ENCODE measurements at places on chromosomes 1 and 21.

DNA sequence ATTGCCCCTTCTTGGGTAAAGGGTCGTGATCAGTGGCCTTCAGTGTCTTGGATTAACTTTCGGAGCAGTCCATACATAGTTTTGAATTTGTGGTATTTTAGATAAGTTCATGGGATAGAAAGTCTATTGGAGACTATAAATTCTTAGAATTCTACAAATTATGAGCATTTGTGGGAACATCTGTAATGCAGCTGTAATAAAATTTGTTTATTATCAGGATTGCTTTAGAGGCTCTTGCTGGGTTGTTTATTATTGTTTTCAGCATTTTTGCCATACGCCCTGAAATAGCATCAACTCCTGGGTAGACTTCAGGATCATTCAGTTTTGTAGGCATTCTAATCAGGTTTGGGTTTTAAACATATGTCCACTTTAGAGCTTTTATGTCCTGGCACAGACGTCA, 16.1 kb downstream of the LAMC1 start:
- DNase-seq = no peak

DNA sequence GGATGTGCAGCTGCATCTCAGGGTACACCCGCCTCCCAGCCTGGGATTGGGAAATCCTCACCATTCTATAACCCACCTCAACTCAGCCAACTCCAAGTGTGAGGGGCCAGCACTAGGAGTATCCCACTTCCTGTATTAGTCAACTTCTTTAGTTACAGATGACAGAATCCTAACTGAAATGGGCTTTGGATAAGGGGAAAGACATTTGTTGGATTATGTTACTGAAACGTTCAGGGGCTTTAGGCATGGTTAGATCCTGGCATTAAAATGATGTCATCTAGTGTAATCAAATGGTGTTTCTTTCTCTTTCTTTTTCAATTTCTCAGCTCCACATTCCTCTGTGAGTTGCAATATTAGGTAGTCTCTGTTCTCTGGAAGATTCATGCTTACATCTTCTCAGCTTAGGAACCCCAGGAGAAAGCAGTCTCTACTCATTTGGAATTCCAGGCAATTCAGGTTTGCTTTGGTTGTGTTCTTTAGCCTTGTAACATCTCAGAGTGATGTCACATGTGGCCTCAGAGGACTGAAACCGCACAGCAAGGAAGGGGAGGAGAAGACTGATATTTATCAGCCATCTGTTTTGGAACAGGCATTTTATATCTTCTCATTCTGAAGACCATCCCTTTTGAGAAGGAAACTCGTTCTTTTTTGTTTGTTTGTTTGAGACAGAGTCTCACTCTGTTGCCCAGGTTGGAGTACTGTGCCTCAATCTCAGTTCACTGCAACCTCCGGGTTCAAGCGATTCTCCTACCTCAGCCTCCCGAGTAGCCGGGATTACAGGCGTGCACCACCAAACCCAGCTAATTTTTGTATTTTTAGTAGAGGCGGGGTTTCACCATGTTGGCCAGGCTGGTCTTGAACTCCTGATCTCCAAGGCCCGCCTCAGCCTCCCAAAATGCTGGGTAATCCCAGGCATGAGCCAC, 18.9 kb upstream of the TMEM54 start:
- DNase-seq = peak; percentile 31

- DNase-seq = peak; percentile 61
Observed at GRCh38 chr1:150484861-150485260, 2.4 kb upstream of the TARS2 start.

- peak; percentile 49 for DNase-seq
Observed at GRCh38 chr1:206498685-206499084, 8.6 kb upstream of the RASSF5 start.

- DNase-seq = peak; percentile 49
Observed at GRCh38 chr1:10399444-10399941, 629 bp downstream of the PGD start.

GRCh38 chr1:68521286-68521685, 24.4 kb upstream of the DEPDC1 start:
- no peak for DNase-seq

DNA sequence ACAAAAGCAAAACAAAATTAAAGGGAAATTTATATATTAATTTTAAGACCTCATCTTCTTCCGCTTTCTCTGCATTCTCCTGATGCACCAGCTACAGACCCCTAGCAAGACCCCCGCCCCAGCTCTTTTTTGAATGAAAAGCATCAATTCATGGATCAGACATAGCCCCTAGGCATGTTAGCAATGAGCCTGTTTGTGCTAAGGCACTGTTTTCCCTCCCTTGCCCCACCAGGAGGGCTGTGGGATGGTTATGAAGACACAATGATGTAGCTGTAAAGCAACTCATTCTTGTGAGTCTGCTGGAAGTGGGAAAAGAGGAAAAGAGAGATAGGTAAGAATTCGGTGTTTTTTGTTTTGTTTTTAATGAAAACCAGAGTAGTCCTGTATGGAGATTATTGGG, 88.5 kb upstream of the ZBTB18 start:
- no peak for DNase-seq

DNA sequence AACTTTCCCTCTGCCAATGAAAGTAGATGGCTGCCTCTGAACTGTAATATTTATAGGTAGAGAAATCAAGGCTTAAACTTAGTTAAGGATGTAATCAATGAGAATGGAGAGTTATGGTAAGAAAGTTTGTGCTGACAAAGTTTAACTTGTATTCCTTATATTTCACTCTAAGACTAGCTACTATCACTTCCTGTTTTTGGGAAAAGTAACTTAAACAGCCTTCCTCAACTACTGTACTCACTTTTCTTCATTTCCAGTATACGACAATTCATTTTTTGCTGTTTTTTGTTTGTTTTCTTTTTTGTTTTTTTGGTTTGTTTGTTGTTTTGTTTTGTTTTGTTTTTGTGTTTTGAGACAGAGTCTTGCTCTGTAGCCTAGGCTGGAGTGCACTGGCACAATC, 3.7 kb downstream of the RGS18 start:
- DNase-seq = no peak

DNA sequence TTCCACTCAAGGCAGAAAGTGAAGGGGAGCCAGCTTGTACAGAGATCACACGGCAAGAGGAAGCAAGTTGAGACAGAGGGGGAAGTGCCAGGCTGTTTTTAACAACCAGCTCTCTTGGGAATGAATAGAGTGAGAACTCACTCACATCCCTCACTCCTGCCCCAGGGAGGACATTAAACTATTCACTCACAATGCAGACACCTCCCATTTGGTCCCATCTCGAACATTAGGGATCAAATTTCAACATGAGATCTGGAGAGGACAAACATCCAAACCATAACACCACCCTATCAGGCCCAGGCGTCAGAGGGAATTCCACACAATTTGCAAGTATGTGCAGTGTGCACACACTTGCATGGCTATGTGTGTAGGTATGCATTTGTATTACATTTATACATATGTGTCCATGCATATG, 62.7 kb downstream of the DMAP1 start:
- DNase-seq = no peak

- no peak for DNase-seq
Observed at GRCh38 chr1:36178471-36179219, 22.7 kb downstream of the MAP7D1 start.

DNA sequence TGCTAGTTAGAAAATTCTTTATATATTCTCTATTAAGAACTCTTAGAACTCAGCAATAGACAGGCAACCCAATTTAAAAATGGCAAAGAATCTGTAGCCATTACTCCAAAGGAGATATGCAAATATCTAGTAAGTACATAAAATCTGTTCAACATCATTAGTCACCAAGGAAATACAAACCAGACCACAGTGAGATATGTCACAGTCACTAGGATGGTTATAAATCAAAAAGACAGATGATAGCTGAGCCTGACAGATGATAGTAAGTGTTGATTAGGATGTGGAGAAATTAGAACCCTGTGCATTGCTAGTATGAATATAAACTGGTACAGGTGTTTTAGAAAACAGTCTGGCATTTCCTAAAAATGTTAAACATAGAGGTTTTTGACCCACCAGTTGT, 26.6 kb downstream of the SRSF11 start:
- no peak for DNase-seq

GRCh38 chr1:199150756-199151155, 511.9 kb downstream of the PTPRC start:
- no peak for DNase-seq

- no peak for DNase-seq
Observed at GRCh38 chr1:215475796-215476481, 91.2 kb upstream of the KCTD3 start.

DNA sequence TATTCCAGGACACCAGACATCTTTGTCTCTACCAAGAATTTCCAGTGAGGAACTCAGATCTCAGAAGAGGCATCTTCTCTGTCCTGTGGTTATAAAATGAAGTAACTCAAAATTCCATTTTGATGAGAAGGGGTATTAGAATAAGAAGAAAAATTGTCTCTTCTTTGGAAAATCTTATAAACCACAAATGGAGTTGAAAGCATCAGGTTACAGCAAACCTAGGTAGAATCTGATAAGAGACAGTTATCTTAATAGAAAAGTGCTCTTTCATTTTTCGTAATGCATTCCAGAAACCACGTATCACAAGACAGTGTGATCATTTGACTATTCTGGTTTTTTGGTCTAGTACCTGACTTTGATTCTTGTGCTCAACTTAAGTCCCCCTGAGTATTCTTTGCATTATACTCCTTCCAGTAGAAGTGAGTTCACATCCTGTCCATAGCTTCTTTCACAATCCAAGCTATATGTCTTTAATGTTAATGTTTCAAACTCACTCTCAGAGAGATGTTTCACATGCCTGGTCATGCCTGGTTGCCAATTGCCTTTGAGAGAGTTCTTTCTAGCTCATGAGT, 120.9 kb upstream of the PRDX6 start:
- no peak for DNase-seq

DNA sequence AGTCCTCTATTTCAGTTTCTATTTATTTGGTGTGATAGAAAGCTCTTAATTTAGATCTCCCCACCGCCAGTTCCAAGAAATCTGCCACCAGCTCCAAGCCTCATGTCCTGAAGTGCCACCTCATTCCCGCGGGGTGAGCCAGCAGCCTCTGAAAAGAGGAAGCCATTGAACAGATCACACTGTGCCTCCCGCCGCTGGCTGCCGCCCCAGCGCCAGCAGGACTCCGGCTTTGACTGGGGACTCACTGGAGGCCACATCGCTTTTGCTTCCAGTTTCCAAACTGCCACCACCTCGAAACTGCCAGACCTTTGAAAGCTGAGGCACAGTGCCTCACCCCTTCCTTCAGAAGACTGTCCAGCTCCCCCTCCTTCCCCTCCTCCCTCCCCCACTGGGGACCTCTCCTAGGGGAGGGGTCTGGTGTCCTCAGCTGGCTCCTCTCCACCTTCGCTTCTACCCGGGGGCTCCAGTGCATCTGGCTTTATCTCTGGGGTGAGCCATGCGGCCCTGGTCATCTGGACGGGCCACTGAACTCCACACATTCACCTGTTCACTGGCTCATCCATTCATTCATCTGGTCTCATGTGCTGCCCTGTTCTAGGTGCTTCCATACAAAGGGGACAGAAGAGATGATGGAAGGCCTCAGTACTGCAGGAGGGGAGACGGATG, 58.9 kb downstream of the VPS26C start:
- DNase-seq = no peak

GRCh38 chr1:200894712-200895442, at the start of gene INAVA:
INAVA (plus strand) TSS chr1:200894900; CDS start chr1:200898401, 3,501 bp downstream.
- no peak for DNase-seq

DNA sequence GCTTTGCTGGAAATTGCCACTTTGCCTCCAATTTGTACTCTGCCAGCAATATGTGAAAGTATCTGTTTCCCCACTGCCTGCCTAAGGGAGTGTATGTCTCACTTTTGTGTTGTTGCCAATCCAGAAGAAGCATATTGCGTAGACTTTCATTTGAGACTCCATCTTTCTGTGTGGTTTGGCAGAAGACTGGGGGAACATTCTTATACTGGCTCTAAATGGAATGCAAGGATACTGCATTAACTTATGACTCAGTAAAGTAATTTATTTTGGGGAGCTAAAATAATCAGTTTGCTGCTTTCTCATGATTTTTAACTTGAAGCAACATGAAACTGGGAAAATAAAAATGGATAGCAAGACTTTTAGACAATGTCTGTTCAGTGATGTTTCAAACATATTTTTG, 107.7 kb upstream of the TMPRSS2 start:
- DNase-seq = peak; percentile 10

- DNase-seq = no peak
Observed at GRCh38 chr1:180234369-180235076, 4.5 kb downstream of the LHX4 start.

DNA sequence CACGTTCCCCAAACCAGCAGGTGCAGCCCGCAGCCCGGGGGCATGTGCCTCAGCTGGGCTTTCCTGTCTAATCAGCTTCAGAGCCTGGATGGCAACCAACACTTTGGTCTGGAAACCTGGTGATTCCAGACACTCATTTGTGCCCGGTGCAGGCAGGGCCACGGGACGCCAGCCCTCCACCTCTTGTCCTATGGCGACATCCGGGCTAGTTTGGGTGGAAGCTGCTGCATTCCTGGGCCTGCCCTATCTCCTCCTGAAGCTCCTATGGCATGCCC, 111.8 kb downstream of the WDR4 start:
- no peak for DNase-seq

- no peak for DNase-seq
Observed at GRCh38 chr1:158692356-158692755, 5.8 kb upstream of the SPTA1 start.

- peak; percentile 67 for DNase-seq
Observed at GRCh38 chr1:243848858-243849420, 1.1 kb downstream of the AKT3 start.

GRCh38 chr1:4695241-4695640, 40.8 kb downstream of the AJAP1 start:
- DNase-seq = no peak

DNA sequence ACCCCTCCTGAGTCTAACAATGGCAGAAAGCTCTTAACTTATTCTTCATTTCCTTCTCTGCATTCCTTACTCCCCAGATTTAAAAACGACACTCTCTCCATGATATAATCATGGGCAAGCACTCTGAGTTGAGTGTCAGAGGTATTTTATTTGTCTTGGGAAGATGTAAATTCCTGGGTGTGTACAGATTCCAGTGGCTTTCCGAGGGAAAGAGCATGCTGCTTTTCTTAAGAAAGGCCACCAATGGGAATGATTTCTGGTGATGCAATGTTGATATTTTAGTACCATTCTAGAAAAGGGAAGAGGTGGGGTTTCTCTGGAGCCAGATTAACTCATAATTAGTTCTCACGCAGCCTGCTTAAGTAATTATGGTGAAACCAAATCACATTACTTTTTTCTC, 47.8 kb upstream of the BTG3 start:
- DNase-seq = no peak

- DNase-seq = no peak
Observed at GRCh38 chr1:94602316-94602715, 60.8 kb upstream of the F3 start.

DNA sequence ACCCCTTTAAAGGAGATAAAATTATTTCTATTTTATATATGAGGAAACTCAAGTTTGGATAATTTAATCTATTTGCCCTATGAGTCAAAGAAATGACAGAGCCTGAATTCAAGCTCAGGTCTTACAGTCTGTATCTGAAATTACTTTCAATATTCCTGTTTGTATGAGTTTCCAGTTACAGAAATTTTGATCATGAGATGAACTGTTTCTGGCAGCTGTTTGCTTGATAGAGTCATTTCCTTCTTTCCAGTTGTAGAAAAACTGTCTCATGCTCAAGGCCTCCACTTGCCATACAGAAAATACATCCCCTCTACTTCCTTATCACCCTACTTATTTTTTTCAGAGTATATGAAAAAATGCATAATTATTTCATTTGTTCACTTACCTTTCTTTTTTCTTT, 87.6 kb downstream of the PTPRC start:
- DNase-seq = no peak
